ENCODE measurements at places on chromosomes 1 and 21.

- DNase-seq: no peak
Measured at GRCh38 chr1:180366371-180367068, 135.9 kb downstream of the ACBD6 start.

GRCh38 chr21:22516230-22516629 lies 1518.0 kb downstream of the NCAM2 start:
- no peak for DNase-seq

GRCh38 chr1:92203105-92203504 lies 14.6 kb upstream of the C1orf146 start:
- no peak for DNase-seq

DNA sequence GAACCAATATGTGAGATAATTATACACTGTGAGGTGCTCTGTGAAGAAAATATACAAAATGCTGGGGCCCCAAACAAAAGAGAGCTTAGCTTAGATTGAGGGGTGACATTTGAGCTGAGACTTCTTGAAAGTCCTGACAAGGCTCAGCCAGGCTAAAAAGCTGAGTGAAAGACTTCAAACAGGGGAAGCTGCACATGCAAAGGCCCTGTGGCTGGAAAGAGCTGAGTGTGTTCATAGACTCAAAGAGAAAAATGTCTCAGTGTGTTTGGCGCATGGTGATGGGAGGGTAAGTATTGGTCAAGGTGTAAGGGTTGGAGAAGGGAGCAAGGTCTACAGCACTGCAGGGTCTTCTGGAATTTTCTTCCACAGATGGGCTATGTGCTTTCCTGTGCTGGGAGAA lies 127.2 kb upstream of the KLHDC7A start:
- DNase-seq: no peak

- peak; percentile 62 for DNase-seq
Measured at GRCh38 chr1:4353090-4353856, 301.1 kb upstream of the AJAP1 start.

GRCh38 chr1:181397845-181398244 lies 85.5 kb upstream of the CACNA1E start:
- DNase-seq: no peak

DNA sequence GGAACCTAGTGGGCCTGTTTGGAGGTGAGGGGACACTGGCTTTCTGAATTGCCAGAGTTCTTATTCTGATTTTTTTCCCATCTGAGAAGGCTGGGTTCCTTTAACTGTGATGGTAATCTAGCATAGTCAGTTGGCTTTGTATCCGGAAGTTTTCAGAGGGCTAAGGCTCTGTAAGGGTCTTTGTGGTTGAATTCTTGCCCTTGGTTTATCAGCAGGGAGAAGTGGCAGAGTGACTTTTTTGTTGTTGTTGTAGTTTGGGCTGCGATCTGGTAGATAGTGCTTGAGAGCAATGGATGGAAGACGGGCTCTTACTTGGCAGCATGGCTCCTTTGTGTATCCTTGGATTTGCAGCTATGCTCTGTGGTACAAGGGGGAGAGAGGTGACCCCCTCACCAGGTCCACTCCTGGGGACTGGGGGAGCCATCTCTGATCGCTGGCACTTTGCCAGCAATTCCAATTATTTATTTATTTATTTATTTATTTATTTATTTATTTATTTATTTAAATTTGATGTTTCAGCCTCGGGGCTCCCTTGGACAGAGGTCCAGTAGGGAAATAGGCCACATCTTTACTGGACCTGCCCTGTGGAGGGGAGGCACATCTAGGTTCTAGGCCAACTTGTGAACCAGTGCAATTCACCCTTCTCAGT lies 18.5 kb downstream of the TCP10L start:
- no peak for DNase-seq

DNA sequence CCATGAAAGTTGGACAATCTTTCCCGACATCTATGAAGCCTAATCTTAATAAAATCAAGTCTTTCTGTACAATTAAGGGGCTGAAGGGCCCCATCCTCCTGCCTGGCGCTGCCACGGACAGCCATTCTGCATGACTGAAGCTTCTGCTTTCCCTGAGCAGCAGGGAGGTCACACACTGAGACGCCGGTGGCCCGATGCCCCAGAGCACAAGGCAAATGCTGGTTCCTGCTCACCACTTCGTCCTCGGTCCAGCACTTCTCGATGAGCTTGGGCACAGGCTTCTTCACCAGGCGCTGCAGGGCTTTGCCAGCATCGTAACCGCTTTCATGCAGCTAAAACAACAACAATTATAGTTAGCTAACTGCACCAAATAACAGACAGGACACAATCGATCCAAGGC lies 147.8 kb downstream of the SLC45A1 start:
- peak; percentile 83 for DNase-seq

GRCh38 chr1:165840423-165840822 lies 13.0 kb downstream of the UCK2 start:
- DNase-seq: no peak

DNA sequence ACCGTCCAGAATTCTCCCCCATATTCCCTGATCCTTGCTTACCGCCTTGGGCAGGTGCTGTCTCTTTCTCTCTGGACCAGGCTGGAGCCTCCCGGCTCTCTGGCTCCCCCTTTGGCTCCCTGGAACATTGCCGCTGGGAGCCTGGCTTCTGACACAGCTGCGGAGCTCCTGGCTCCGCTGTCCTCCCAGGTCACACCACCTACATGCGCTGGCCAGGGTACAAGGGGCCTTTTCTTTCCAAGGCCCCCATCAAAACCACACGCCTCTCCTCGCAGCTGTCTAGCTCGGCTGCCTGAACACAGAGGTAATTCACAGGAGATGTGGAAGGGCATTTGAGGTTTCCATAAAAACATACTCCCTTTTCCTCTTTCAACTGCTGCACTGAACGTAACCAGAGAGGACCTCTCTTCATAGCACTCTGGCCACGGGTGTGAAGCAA lies 7.5 kb upstream of the ZNF648 start:
- DNase-seq: no peak

DNA sequence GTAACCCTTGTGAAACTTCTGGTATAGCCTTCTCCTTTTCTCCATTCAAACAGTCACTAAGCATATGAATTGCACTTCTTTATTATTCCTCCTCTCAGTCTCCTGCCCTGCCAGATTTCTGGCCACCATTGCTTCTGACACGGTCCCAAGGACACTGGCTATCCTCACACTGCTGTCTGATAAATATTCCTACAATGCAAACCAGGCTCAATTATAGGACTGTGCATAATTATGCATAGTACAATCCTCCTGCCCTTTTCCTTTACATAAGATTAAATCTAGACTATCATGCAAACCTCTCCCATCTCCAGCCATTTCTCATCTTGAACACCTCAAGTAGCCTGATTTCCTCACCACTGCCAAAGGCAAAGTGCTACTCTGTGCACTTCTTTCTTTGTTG lies 704.3 kb upstream of the ADAMTS5 start:
- DNase-seq: no peak

DNA sequence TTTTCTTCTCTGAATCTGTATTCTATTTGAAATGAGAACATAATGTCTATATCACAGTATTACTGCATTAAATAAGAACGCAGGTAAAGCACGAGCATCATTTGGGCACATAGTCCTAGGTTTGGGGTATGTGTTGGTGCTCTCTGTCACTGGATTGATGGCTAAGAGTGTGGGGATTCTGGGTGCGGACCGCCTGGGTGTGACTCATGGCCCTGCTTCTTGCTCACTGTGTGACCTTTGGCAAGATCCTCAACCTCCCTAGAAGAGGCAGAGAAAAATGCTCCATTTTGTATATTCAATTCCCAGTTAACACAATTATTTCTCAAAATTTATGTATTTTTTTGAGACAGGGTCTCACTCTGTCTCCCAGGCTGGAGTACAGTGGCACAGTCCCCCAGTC lies 99.7 kb downstream of the LAMC2 start:
- no peak for DNase-seq

DNA sequence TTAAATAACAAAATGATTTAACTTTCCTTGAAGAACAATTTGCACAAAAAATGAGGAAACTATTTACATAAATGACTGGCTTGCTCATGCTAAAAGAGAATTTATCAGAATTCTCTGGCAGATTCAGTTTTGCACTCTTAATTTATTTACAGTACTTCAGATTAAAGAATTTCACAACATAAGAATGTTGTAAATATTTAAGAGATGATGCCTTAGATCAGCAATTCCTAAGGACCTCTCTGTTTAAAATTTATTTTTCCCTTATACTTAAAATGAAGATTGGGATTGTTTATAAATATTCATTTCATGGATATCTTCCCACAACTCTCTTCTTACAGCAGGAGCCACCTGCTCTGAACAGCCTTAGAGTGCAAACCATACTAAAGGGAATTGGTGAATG lies 120.8 kb downstream of the OLFM3 start:
- DNase-seq: no peak

DNA sequence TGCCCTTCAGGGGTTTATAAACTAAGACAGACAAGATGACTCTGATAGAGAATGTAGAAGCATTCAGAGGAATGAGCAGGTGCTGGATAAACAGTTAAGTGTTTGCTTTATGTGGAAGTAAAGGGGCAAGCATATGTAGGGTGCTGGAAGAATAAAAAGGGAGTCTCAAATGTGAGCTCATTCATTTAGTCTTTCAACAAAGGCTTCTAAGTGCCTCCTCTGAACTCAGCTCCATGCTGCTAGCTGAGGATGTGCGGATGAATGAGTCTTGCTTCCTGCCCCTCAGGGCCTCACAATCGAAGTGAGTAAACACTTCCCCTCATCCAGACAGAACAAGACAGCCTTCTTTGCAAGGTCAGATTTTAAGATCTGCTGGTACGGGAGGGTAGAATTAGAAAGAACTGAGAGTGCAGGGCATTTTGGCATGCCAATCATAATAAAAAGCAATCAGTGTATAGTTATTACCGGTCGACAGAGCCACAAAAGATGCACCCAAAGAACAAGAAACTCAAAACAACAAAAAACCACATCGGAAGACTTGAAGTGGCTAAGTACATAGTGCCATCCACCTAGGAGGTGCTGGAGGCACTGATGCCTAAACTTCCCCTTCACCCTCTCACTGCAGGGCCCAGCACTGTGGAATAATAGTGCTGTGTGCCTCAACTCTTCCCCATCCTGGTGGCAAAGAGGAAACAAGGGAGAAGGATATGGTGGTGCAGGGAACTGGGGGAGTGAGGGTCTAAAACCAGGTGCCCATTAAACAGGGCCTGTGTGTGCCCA lies 69.8 kb downstream of the TNR start:
- DNase-seq: no peak

- no peak for DNase-seq
Measured at GRCh38 chr1:3431266-3431665, 23.2 kb upstream of the ARHGEF16 start.

- peak; percentile 96 for DNase-seq
Measured at GRCh38 chr1:227788271-227789083, 27.0 kb upstream of the PRSS38 start.

DNA sequence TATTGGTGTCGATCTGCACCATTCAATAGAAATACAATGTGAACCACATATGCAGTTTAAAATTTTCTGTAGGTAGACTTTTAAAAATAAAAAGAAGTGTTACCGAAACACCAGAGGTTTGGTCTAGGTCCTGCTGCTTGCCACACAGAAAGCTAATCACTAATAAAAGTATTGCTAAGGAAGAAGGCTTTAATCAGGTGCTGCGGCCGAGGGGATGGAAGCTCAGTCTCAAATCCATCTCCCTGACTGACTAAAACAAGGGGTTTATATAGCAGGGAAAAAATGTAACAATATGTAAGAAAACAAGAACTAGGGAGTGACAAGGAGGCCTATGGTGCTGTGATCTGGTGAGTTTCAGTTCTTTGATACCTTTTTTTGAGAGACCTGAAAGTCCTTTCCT lies 99.3 kb downstream of the XPR1 start:
- no peak for DNase-seq

DNA sequence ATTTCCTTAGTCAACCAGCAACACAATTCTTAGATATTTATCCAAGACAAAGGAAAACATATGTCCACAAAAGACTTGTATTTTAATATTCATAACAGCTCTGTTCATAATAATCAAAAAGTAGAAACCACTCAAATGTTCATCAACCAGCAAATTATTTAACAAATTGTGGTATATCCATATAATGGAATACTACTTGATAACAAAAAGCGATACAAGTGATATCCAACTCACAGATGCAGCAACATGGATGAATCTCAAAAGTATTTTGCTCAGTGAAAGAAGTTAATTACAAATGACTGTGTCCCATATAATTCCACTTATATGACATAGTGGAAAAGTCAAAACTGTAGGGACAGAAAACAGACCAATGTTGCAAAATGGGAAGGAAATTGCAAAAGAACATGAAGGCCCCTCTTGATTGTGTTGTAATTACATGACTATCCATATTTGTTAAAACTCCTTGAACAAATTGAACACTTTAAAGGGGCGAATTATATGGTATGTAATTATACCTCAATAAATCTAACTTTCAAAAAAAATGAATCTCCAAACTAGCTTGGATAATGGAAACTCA lies 116.9 kb downstream of the EDEM3 start:
- no peak for DNase-seq

GRCh38 chr1:231395076-231395997 lies 26.8 kb downstream of the EGLN1 start:
- DNase-seq: no peak

Measured in spleen (tissue), 13 donors.